ENCODE measurements at places on chromosomes 16 and 17.

GRCh38 chr16:314795-315299 lies 31.9 kb downstream of the PDIA2 start:
- no peak overlapping the region for H3K4me3 ChIP-seq
- no peak overlapping the region for H3K27ac ChIP-seq
- peaks cover 41% of the 10 kb centered on the region for H3K36me3 ChIP-seq
- no peaks in the 10 kb centered on the region for H3K27me3 ChIP-seq

DNA sequence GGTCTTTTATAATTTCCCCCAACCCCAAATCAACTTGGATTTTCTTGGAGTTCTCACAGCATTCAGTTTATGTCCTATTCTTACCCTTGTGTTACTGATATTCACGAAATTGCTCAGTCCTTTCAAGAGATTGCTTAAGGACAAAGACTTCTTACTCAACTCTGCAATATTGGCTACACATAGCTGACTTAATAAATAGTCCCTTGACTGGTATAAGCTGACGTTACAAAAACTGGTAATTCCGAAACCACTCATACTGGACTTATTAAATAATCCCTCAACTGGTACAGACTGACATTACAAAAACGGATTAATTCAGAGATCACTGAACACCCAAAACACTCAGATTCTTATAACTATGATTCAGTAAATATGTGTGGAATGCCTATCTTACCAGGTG lies 860 bp downstream of the TIGD7 start:
- no peak for DNase-seq
- H3K27me3 ChIP-seq = no peaks in the 10 kb centered on the region
- peaks cover 14% of the 10 kb centered on the region for H3K36me3 ChIP-seq

DNA sequence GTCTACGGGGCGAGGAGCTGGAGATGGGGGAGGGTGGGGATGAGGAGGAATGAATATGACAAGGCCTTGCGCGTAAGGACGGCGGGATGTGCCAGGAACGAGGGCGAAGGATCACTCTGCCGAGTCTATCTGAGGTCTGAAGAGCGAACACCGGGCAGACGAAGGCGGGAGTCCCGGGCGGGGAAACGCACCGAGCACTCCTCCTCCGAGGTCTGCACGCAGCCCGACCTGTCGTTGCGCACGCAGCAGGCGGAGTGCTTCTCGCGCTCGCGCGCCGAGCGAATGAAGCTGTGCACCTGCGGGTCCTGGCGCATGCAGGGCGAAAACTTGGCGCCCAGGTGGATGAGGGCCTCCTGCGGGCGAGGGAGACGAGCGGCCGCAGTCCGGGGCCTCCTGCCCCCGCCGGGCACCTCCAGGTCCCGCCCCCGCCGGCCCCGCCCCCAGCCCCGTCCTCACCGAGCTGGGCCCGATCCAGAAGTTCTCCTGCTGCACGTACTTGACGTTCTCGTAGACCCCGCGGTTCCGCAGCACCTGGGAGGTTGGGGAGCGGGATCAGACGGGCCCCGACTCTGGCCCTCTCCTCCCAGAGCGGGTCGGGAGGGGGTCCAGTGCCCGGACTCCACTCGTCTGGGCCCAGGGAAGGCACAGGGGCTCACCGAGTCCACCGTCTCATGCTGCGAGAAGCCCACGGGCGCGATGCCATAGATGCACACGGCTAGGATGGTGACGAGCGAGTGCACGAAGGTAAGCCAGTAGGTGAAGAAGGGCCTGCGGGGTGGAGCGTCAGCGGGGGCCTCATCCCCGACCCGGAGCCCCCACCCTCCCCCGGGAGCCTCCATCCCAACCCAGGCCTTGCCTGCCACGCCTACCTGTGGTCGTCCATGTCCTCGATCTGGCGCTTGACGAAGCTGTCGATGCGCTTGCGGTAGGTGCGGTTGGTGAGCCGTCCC lies 7.6 kb downstream of the SNRNP25 start:
- H3K27ac ChIP-seq = no peak overlapping the region
- H3K27me3 ChIP-seq = no peaks in the 10 kb centered on the region
- no peaks in the 10 kb centered on the region for H3K4me1 ChIP-seq
- no peaks in the 10 kb centered on the region for H3K36me3 ChIP-seq

GRCh38 chr17:18027280-18027679 lies 11.7 kb downstream of the ATPAF2 start:
- H3K36me3 ChIP-seq = peaks cover 5% of the 10 kb centered on the region
- peaks cover 9% of the 10 kb centered on the region for H3K4me1 ChIP-seq
- no peaks in the 10 kb centered on the region for H3K27me3 ChIP-seq
- no peak overlapping the region for H3K27ac ChIP-seq
- no peak overlapping the region for H3K4me3 ChIP-seq

- H3K4me3 ChIP-seq = no peak overlapping the region
- H3K36me3 ChIP-seq = no peaks in the 10 kb centered on the region
- H3K4me1 ChIP-seq = no peaks in the 10 kb centered on the region
- no peak for DNase-seq
- peaks cover 4% of the 10 kb centered on the region for H3K27me3 ChIP-seq
- H3K27ac ChIP-seq = no peak overlapping the region
Measured at GRCh38 chr16:23158114-23158513, 8.9 kb upstream of the USP31 start.

DNA sequence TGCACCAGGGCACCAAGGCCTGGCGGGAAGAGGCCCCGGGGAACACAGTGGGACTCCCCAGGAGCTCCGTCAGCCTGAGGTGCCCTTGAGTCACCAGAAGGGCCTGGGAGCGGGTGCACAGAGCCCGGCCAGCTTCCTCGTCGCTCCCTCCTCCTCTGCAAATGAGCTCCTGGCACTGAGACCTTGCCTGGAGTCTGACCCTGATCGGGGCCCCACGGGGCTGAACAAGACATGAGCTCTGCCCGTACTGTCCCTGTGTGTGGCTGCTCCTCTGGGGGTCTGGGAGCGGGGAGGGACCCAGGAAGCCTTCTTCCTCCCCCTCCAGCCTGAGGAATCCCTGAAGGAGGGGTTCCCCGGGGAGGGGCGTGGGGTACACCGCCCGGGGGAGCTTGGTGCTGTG lies 36.4 kb upstream of the SSTR5 start:
- no peak overlapping the region for H3K27ac ChIP-seq
- H3K4me3 ChIP-seq = no peak overlapping the region
- H3K36me3 ChIP-seq = no peaks in the 10 kb centered on the region
- no peaks in the 10 kb centered on the region for H3K27me3 ChIP-seq
- DNase-seq = no peak

GRCh38 chr17:47895347-47895855 lies 635 bp upstream of the SP2 start:
- DNase-seq = peak; percentile 4
- peaks cover 5% of the 10 kb centered on the region for H3K36me3 ChIP-seq
- peak overlapping the region; percentile 88 for H3K27ac ChIP-seq
- H3K4me1 ChIP-seq = peaks cover 30% of the 10 kb centered on the region
- peak overlapping the region; percentile 85 for H3K4me3 ChIP-seq

GRCh38 chr16:63447121-63447520 lies 1410.9 kb upstream of the CDH8 start:
- no peak overlapping the region for H3K4me3 ChIP-seq
- no peak overlapping the region for H3K27ac ChIP-seq
- no peak for DNase-seq
- no peaks in the 10 kb centered on the region for H3K36me3 ChIP-seq
